ENCODE measurements at places on chromosomes 3 and 15. TPM values are rescaled to one million over a fixed set of nuclear protein-coding genes. Genes with fewer than 3 reads are reported as not detected.

- DNase-seq, result no peak
These were observed 33.7 kb downstream of the IDH3A start for GRCh38 chr15:78182821-78183220.

SUMF1 gene
- 27.5 TPM for polyA plus RNA-seq

ZNF774 gene
- 1.9 TPM for polyA plus RNA-seq

GRCh38 chr3:66001626-66002025 lies 37.1 kb downstream of the MAGI1 start:
- DNase-seq, result no peak

DNA sequence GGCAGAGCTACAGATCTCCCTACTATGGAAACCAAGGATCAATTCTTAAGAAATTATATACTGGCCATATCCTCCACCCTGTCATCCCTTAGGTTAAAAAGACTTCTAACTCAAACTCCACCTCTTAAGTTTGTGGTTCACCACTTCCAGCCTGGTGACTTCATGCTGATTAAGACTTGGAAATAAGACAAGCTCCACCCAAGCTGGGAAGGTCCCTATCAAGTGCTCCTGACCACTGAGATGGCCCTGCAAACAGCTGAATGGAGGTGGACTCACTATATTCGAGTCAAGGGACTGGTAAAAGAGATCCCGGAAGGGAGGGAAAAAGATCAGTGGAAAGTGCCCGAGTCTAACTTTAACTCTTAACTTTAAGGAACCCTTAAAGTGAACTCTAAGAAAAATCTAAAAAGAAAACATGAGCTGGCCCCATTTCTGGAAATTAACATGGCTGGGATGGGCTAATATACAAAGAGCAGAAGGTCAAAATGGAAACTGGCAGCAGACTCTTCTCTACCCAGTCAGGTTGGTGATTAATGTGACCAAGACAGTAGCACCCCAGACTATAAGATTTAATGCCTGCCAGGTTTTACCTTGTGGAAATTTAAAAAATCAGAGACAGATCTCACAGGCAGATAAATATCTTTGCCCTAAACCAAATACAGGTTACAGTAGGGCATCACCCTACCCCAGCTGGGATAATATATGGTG lies 43.9 kb downstream of the PPCDC start:
- DNase-seq, result no peak

DNA sequence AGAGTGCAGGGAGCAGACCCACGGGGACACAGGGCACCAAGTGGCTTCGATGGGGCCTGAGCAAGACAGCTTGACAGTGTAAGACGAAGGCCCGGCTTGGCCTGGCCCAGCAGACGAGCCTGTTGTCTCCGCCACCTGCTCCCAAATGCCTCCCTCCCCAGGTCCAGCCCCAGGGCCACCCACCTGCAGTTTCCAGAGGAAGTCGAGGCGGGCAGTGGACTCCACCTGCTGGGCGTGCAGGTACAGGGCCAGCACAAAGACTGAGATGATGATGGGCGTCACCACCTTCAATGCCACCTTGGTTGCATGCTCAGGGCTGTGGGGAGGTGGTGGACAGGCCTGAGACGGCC lies 94.1 kb downstream of the SEC22A start:
- no peak for DNase-seq

All from lung (tissue), 17 donors.